ENCODE measurements at places on chromosomes 3 and 15.
A peak's percentile ranks its signal among the peaks of the same experiment; 100 is the strongest.

- peak; percentile 40 for DNase-seq
These were observed 1.1 kb downstream of the EIF4G1 start for GRCh38 chr3:184315543-184315867.

- peak; percentile 54 for DNase-seq
These were observed 38.6 kb downstream of the DENND6A start for GRCh38 chr3:57654267-57654666.

- no peak for DNase-seq
These were observed 439.8 kb upstream of the IL12A start for GRCh38 chr3:159548675-159549335.

DNA sequence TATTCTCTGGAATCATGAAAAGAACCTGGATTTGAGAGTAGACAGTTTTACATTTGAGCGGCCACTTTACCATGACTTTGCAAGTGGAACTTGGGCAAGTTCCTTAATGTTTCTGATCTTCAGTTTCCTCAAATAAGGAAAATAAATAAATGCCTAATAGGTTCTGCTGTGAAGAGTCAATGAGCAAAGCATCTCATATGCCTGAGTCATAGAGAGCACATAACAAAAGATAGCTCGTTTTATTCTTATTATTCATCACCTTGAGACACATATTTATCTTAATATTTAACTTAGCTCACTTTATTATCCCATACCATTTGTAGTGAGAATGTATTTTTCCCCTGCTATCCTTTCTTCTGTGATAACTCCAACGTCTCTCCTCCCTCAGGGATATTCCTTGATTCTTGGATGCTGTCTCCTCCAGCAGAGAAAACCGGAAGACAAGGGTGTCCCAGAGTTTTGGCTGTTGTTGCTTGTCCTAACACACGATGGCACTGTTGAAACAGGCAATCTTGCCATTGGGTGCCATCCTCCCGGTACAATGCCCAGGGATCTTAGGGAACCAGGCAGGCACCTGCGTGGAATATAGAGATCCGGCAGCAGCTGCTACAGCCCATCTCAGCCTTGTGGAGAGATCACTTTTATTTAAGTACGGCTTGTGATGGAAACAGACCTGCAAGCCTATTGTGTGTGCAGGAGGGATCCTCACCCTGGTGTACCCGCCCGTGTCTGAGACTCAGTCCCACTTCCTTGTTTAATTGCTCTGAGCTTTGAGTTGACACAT, 33.3 kb upstream of the VPS33B start:
- peak; percentile 73 for DNase-seq

DNA sequence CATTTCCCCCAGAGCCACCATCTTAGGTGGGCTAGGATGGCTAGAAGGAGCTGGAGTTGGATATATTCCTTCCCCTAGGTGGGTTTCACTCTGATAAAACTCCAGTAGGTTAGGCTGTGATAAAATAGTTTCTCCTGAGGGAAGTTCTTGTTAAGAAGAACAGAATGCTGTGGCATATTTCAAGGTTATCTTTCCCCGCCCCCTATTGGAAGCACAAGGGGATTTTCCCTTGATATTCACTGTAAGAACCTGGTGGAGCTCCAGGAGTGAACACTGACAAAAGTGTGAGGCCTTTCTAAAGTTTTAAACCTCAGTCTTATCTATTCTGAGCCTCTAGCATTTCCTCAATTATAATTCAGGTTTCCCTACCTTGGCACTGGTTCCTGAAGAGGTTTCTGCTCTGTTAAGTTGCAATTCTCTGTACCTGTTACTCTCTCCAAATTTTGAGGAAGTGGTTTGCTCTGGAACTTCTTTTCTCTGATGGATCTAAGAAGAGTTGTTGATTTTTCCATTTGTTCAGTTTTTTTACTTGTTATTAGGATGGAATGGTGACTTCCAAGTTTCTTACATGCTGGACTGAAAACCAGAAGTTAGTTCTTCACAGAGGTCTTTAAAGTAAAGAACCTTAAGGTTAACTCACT, 113.5 kb downstream of the GMPS start:
- peak; percentile 16 for DNase-seq

- DNase-seq: no peak
These were observed 33.6 kb downstream of the VPS13C start for GRCh38 chr15:62026487-62027262.

GRCh38 chr15:69533522-69533921, 80.9 kb downstream of the RPLP1 start:
- DNase-seq: no peak

GRCh38 chr3:24605511-24606028, 110.9 kb upstream of the THRB start:
- DNase-seq: no peak

DNA sequence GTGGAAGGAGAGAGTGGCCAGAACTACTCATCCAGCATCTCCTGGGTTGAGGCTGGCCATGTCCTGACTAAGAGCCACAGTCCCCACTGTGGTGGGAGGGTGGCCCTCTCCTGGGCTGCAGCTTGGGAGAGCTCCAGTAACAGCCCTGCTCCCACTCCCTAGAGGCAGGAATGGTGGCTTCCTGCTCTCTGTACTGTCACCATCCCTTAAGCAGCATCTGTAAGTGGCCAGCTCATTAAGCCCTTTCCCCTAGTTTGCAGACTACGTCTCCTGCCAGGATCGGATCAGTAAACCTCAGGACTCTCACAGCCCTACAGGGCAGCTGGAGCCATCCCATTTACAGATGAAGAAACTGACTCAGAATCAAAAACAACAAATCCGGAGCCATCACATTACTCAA, 30.5 kb downstream of the DNAJB8 start:
- DNase-seq: no peak

- DNase-seq: no peak
These were observed 583.8 kb downstream of the FOXP1 start for GRCh38 chr3:70999730-71000129.

DNA sequence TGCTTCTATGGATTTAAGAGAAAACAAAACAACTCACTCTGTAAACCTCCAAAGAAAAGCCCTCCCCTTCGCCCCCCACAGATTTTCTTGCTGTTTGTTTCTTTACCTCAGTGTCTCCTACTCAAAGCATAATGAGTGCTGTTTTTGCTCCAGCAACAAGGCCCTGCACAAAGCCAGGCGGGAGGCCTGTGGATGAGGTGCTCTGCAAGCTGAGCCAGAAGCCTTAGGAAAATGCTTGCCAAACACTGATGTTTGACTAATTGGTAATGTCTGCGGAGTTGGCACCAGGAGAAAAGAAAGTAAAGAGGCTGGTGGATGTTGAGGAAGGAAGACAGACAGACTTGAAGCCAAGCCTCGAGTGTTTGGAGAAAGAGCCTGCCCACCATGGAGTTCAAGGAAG, 99.7 kb downstream of the RARB start:
- no peak for DNase-seq

DNA sequence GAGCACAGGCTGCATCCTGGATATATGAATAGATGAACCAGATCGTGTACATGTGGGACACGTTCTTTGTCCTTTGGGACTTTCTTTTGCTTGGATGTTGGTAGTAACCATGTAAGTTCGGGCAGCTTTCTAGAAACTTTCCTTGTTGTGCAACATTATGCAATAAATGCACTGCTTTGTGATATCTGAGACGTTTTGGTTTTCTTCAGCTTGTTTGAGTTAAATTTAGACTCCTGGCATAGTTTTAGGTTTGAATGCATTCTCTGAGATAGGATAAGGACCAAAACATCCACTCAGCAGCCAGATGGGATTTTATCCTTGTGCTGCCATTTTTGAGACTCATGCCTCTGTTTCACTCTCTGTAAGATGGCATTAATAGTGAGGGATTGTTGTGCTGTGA, 158.9 kb downstream of the IGF1R start:
- DNase-seq: no peak

GRCh38 chr15:87154761-87155160, 1075.1 kb downstream of the AGBL1 start:
- DNase-seq: no peak

- DNase-seq: peak; percentile 62
These were observed 106.3 kb downstream of the ZBTB20 start for GRCh38 chr3:115040673-115041286.

GRCh38 chr3:72791161-72791560, 57.1 kb downstream of the SHQ1 start:
- DNase-seq: no peak
